Natural killer cell treated with Interleukin-12 subunit alpha and Interleukin-12 subunit beta and Interleukin-15 and Interleukin-18, amount 100 ng/mL, for 72 hours (primary cell): ENCODE measurements at places on chromosomes 7 and 10. TPM values are rescaled to one million over a fixed set of nuclear protein-coding genes. Genes with fewer than 3 reads are reported as not detected.

GRCh38 chr10:86023336-86023735, 343.3 kb downstream of the GRID1 start:
- no peak for DNase-seq

DNA sequence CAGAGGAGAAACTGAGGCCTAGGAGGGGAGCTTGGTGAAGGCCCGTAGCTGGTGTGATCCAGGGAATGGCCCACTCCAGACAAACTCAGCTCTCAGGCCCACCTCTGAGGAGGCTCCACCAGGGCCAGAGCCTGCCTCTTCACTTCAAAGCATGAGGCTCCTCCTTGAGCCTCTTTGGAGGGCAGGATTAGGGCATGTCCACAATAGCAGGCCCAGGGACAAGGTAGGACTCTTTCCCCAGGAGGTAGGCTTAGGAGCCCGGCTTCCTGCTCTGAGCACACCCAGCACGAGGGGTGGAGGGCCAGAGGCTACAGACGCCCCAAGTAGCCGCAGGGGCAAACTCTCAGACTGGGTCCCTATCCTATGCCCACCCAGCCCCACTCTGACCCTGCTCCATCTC, 164.6 kb upstream of the ZMIZ1 start:
- no peak for DNase-seq

DNA sequence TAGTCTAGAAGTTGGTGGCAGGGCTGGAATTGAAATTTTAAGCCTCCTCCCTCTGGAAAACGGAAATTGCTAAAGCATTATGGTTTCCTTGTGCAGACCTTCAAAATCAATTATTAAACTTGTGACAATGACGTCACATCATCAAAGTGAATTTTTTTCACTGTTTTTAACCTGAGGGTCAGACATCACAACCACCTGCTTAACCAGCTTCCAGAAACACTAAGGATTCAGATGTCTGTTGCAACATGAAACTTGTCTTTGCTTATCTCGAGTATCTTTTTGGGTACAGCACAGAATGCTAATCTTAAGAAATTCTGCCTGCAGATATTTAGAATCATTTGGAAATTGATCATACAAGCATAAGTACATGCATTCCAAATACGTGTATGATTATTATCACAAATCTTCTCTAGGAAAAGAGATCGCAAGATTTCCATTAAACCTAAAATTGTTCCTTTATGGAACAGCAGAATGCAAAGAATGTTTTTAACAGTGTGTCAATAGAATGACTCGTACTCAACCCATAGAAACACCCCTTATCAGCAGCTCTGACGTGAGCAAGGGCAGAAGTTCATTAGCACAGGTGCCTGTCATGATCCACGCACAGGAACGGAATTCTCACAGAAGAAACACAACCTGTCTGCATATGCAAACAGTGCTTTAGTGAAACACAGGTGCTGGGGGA, 4.1 kb upstream of the GTPBP4 start:
- no peak for DNase-seq

Gene ZNF800
- total RNA-seq, result 56.3 TPM

- DNase-seq, result no peak
Observed at GRCh38 chr7:80370587-80370986, 141.3 kb downstream of the GNAT3 start.

Gene DYDC2
- total RNA-seq, result not detected

GRCh38 chr10:50347394-50347802, 96.1 kb upstream of the ASAH2 start:
- peak; percentile 67 for DNase-seq

- no peak for DNase-seq
Observed at GRCh38 chr10:68553138-68553537, 7.0 kb upstream of the TET1 start.

Gene PRKAR1B
- total RNA-seq, result 9.8 TPM

DNA sequence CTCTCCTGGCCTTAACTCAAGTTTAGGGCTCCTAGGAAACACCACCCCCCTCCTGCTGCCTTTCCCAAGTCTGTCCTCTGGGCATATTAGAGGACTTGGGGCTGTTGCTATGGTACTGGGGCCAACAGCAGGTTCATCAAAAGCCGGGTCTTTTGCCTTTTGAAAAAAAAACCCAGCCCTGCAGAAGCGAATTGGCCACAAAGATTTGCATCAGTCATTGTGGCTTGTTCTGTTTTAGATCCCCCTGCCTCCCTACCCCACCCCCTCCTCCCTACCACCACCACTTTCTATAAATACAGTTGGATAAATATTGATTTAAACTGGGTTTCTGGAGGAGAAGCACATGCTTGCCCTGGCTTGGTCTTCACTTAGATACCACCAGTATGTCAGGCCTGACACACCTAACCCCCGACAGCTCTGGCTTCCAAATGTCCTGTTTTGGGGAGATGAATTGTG, 7.0 kb downstream of the MXI1 start:
- DNase-seq, result no peak

- no peak for DNase-seq
Observed at GRCh38 chr10:21329995-21330627, 195.4 kb downstream of the SKIDA1 start.

GRCh38 chr7:4006687-4007086, 675.4 kb upstream of the FOXK1 start:
- no peak for DNase-seq

- no peak for DNase-seq
Observed at GRCh38 chr10:61733358-61733940, 70.7 kb downstream of the CABCOCO1 start.

DNA sequence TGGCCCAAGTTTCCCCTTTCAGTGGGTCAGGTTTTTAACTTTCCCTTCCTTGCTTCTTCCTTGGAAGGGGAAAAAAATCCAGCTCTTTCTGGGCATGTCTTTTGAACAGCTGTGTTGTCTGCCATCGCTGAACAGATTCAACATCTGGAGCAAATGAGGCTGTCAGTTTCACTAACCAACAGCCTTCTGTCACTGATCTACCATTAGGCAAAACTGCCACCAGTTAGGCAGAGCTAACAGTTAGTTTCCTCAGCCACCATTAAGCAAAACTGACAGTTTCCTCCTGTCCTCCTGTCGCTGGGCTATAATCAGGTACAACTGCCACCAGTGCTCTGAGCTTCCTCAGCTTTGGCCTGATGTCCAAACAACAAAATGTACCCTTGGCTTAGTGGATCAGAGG, 81.9 kb downstream of the NPTX2 start:
- no peak for DNase-seq

- DNase-seq, result peak; percentile 18
Observed at GRCh38 chr10:131722525-131723264, 178.1 kb upstream of the PPP2R2D start.

GRCh38 chr7:1644341-1645070, 25.6 kb upstream of the ELFN1 start:
- DNase-seq, result no peak

DNA sequence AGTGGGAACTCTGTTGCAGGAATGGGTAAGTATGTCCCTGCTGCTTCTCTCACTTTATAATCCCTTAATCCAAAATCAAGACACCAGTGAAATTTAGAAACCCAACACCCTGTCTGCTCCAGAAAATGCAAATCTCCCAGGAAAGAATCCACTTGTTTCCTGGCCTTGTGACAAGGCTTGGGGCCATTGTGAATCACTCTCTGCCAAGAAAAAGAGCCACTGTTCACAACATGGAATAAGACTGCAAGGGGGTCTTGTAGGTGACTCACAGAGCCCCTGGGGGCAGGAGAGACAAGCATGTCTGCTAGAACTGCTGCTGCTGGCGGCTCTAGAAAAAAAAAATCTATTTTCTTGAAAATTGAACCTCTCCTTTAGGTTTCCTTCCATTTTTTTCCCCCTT, 191.2 kb downstream of the SORCS1 start:
- DNase-seq, result no peak

GRCh38 chr7:96380111-96380512, 58.2 kb upstream of the SLC25A13 start:
- DNase-seq, result no peak

Gene SNCG
- not detected for total RNA-seq

GRCh38 chr10:83978681-83979383, 160.5 kb upstream of the GHITM start:
- DNase-seq, result no peak

- DNase-seq, result no peak
Observed at GRCh38 chr10:22253580-22253882, 35.7 kb upstream of the EBLN1 start.

- no peak for DNase-seq
Observed at GRCh38 chr10:72730479-72730878, 38.5 kb downstream of the MCU start.

Gene GRID2IP
- not detected for total RNA-seq

GRCh38 chr7:80611779-80612178, 26.7 kb upstream of the CD36 start:
- DNase-seq, result no peak

DNA sequence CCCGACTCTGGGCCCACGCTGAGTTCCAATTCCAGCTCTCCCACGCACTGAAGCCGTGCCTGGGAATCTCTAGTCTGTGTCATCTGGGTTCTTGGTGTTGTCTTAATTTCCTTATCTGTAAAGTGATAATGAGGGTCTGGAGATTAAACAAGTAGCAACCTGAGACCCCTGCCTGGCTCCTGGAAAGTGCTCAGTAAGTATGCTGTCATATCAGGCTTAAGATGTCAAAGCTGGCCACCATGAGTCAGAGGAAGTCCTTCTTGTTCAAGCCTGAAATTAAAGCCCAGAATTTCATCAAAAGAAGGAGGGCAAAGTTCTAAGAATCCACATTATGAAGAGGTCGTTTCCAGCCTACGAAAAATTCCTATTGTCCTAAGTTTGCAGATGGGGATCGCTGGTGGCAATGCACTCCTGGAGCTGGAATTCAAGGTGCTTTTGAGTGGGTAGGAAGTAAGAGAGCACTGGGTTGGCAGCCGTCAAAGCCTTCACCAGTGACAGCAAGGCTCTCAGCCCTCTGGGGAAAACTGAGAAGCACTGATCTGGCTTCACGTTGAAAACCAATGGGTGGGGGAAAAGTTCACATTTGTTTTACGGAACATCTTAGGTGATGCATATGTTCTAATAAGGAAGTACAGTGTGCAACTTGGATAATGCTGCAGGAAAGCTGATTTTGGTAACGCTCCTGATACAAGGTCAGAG, 50.3 kb upstream of the NCAPG2 start:
- DNase-seq, result no peak

Gene VGF
- not detected for total RNA-seq

Gene CRPPA
- 1.7 TPM for total RNA-seq

DNA sequence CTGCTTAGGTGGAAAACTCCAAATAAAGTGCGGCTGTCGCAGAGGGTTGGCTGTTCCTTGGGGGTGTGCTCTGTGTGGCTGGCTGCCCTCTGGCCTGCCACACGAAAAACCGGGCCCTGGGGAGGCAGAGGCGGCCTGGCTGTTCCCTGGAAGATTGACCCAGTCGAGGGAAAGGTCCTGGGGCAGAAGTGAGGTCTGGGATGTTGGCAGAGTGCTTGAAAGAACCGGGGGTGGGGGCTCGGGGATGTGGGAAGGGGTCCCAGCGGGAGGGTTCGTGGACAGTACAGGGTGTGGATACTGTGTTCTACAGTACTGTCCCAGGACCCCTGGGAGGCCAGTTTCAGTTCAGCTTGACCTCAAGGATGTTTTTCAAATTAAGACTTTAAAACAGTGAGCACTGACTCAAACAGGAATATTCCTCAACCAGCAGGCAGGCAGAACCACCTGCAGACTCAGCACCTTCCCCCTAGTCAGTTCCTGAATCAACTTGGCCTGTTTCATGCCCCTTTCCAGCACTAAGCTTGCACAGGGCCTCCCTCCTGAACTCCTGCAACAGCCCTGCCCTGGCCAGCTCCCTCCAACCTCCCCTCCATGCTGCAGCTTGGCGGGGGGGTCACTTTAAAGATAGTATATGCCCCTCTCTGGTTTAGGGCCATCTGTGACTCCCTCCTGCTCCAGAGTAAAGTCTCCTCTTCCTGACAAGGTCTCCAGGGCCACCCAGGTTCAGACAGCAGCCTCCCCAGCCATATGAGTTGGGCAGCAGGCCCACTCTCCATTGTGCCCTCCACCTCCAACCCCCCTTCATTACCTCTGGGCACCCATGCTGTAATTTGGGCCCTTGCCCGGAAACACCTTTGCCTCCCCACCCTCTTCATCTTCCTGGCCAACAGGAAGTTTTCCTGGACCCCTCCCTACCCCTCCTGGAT, 3.2 kb upstream of the ATP6V1F start:
- DNase-seq, result no peak

DNA sequence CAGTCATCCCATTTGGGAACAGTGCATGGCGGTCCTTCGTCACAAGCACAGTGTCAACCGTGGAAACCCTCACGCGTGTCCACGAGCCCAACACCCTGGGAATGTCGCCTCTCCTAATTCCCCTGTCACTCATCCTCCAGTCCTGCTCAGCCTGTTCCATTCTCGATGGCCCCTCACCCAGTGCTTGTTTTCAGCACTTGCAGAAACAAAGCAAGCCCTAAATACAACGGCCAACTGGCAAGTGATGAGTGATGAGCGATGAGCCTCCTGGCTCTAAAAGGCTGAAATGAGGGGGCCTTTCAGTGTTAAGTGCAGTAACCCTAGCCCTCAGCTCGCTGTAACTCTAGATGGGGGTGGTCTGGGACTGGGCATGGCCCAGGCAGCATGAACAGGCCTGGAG, 22.6 kb downstream of the NKX2-3 start:
- no peak for DNase-seq

GRCh38 chr10:32985775-32986350, 27.8 kb upstream of the ITGB1 start:
- DNase-seq, result no peak

DNA sequence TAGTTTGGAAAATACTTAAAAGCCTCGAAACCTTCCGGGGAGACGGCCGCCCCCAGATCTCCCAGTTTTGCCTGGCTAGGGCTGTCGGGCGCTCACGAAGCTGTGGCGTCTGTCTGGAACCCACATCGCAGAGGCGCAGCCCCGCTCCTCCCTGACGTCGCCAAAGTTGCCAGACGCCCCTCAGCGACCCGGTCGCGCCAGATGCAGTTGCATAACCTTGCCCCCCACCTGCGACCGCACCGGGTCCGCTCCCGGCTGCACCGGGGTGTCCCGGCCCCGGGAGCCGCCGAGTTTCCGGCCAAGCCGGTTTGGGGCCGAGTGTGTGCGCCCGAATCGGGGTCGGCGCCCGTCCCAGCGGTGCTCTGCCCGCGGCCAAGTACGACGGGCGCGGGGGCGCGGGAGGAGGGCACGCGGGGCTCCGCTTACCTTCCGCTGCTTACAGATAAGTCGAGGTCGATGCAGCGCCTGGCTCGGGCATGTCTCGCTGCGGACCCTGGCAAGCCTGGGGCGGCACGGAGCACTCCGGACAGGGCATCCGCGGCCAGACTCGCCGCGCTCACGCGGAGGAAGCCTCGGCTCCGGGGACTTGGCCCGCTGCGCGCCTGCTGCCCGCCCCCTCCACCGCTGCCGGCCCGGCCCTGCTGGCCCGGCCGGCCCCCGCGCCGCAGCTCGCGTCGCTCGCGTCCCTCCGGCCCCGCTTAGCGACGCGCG, 665 bp downstream of the INSYN2A start:
- DNase-seq, result no peak

Gene ACSM6
- total RNA-seq, result not detected

DNA sequence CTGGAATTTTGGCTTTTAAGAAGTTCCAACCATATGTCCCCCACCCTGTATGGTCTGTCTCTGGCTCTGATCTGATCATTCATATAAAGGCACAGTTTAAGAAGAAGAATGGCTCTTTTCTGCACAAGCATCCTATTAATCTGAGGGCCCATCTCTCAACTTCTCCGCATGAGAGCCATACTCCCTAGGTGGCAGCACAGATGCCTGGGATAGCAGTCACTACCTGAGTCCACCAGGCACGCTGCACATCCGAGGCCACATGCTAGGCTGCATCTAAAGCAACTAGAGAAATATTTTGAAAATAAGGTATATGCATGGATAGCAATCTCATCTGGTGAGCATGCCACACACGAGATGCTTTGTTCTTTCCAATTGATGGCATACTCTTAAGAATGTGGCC, 565.5 kb downstream of the PARD3 start:
- DNase-seq, result no peak
